ENCODE measurements at places on chromosomes 5 and 9.

DNA sequence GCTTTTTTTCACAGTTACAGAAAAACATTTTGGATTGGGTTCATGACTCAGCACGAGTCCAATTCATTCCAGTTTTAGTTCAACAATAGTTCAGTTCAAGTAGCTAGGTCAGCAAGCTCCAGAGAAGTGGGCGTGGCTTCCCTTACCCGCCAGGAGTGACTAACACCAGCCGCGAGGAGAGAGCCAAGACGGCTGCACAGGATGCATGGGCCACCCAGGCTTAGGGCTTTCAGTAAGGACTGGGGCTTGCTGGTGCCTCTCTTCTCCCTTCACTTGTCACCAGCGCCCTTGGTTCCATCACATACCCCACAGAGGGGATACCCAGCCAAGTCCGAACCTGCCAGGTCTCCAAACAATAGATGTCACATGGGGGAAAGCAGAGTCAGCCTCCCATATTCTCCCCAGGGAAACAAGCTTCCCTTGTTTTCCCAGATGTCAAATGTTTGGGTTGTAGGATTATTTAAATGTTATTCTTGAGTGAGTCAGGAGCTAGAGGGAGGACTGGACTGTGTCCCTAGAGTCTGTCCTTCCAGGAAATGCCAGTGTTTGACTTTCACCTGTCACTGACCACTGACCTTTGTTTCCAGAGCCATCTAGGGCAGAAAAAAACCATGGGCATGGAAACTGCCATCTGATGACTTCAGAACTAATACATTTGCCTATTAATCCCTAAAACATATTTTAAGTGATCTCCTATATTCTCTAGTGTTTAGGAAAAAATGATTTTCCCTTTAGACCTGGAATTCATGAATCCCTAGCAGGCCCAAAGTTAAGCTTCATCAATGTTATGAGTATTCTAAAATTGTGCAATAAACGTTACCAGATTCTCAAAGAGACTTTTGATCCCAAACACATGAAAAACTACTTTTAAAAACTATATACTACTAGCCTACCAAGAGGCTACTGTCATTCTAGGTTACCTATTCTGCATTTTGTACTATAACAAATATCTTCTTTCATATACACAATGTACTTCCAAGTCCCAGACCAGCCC lies 51.9 kb downstream of the NIPAL4 start:
- no peak for DNase-seq

DNA sequence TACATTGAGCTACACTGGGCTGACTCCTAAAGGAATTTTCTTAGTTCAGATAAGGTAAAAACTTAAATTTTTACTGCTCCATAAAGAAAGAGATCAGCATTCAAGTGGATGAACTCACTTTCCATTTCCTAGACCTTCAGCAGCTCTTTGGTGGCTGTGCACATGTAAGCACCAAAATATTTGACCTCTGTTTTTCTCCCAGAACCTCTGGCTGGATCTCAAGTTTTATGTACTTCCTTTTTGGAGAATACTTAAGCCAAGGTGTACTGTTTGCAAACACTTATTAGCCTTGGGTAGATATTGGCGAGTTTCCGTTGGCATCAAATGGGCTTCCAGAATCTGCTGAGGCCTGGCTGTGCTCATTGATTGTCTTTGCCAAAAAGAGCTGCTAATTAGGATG lies 10.3 kb downstream of the TNC start:
- no peak for DNase-seq

- no peak for DNase-seq
These were observed at the start of gene RASGRF2 for GRCh38 chr5:80959768-80960442. TSS of gene RASGRF2 (plus strand) at chr5:80960363. CDS start at chr5:80960739, 376 bp downstream.

GRCh38 chr5:146047396-146047795 lies 58.0 kb downstream of the PLAC8L1 start:
- DNase-seq: no peak

- DNase-seq: no peak
These were observed 171.6 kb downstream of the FAM174A start for GRCh38 chr5:100706776-100707175.

GRCh38 chr5:159198063-159199036 lies 11.0 kb downstream of the RNF145 start:
- DNase-seq: no peak

GRCh38 chr9:125233678-125234077 lies 7.5 kb downstream of the HSPA5 start:
- no peak for DNase-seq

DNA sequence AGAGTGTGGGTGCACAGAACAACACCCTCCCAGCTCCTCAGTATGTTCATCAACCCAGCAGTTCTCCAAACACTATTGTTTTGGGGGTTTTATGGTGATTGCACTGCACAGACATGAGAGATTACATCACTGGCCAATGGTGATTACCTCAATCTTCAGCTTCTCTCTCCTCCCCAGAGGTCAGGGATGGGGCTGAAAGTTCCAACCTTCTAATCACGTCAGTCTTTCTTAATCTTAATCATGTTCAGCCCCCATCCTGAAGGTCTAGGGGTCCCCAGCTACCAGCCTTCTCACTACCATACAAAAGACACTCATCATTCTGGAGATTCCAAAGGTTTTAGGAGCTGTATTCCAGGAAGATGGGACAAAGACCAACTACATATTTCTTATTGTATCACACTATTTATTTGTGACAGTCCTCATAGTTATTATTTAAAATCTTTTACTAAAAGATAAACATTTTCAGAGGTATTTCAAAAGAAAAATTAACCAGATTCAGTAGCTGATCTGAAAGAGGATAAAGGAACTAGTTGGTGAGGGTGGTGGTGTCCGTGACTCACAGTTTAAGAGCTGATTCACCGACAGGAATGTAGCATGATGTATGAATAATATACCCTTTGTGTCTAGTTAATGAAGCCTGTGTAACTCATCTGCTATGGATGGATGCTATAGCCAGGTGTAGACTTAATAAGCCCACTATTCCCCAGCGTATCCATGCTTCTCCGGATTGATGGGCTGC lies 35.6 kb downstream of the RASEF start:
- DNase-seq: no peak

DNA sequence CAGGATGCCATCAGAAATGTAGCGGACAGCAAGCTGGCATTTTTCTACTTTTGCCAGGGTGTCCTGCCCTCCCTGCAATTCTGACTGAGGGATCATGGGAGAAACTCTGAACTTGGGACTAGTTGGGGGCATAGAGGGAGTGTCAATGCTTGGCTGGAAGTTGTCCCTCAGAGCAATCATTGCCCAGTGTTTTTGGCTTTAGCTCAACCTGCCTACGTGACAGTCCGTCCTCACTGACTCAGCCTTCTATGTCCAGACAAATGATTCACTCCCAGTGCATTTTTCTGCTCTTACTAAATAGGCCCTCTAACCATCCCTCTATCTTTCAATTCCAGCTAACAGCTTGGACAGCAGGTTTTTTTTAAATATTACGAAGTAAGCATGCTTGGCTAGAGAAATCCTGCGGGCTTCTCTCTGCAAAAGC lies 627.4 kb downstream of the TLR4 start:
- DNase-seq: no peak

GRCh38 chr5:160938532-160938931 lies 86.5 kb upstream of the ATP10B start:
- no peak for DNase-seq

GRCh38 chr5:90476391-90476790 lies 1.7 kb downstream of the POLR3G start:
- no peak for DNase-seq
